ENCODE measurements at places on chromosomes 4 and X.

DNA sequence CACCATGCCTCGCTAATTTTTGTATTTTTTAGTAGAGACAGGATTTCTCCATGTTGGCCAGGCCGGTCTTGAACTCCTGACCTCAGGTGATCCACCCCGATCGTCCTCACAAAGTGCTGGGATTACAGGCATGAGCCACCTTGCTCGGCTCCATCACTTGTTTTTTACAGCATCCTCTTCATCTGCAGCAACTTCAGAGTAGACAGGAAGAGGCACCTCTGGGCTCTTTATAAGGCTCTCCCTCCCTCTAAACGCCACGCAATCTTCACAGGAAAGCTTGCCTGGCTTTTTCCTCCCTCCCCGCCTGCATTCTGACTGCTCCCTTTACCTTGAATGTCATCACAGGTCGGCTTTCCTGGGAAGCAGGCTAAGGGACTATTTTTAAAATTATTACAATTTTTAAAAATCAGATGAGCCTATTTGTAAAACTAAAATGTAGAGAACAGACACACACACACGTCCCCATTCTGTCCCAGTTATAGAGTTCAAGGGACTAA lies 111.5 kb upstream of the LDB2 start:
- no peak for DNase-seq

GRCh38 chrX:119870626-119871131 lies 854 bp downstream of the RNF113A start:
- DNase-seq, result peak; percentile 18

DNA sequence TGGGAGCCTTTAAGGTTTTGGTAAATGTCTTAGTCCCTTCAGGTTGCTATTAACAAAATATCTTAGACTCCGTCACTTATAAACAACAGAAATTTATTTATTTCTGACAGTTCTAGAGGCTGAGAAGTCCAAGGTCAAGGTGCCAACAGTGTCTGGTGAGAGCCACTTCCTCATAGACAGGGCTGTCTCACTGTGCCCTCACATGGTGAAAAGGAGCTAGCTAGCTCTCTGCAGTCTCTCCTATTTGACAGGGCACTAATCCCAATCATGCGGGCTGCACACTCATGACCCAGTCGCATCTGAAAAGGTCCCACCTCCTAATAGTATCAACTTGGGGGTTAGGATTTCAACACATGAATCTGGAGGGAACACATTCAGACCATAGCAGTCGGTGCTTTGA lies 63.4 kb upstream of the KLF3 start:
- no peak for DNase-seq

DNA sequence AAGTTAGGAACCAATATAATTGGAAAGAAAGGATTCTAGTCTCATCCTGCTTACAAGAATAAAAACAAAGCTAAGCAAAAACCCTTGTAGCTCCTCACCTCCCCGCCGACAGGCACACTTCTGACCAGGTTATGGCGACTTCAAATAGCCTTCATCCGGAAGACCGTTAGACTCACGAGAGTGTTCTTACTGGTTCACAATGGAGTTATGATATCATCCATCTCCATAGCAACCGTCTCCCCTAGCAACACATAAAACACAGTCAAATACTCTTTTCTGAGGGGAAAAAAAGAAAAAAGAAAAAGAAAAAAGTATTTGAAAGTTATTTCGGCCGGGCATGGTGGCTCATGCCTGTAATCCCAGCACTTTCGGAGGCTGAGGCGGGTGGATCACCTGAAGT lies at the start of gene IL13RA2:
Gene IL13RA2 (minus strand): TSS at position 162 of the 400 bp plus-strand sequence. CDS start 347 bp downstream, outside the sequence.
- DNase-seq, result no peak

DNA sequence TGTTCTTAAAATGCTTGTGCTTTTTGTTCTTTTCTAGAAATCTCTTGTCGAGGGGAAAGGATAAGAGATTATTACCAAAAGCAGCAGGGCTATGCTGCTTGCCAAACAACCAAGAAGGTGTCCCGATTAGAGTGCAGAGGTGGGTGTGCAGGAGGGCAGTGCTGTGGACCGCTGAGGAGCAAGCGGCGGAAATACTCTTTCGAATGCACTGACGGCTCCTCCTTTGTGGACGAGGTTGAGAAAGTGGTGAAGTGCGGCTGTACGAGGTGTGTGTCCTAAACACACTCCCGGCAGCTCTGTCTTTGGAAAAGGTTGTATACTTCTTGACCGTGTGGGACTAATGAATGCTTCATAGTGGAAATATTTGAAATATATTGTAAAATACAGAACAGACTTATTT lies 81.5 kb upstream of the PACRGL start:
- DNase-seq, result no peak

DNA sequence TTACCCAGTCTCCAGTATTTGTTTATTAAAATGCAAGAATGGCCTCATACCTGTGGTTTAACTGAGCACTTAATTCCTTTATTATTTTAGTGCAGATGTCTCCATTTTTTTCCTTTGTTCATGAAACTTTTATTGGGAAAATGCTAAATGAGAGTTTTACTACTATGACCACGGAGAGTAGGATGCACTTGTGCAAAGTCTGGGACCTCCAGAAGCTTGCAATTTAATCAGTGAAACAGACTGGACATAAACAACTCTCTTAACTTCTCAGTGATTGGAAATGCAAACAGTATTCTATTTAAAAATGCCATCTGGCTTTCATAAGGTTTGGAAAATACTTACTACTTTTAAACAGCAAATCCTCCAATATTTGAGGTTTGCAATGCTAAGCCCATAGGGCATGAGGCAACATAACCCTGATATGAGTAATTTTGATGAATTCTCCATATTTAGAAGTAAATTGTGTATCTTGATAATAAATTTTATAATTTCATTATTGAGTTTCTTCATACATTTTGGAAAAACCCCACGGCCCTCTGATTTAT lies 718.7 kb upstream of the MAGEB2 start:
- DNase-seq, result no peak

- no peak for DNase-seq
Measured at GRCh38 chrX:131843987-131844386, 179.1 kb upstream of the STK26 start.

GRCh38 chr4:92305148-92305877 lies 1.5 kb downstream of the GRID2 start:
- no peak for DNase-seq

GRCh38 chrX:24425806-24426205 lies 39.3 kb upstream of the PDK3 start:
- DNase-seq, result no peak

GRCh38 chr4:161920304-161921052 lies 243.3 kb downstream of the FSTL5 start:
- no peak for DNase-seq

DNA sequence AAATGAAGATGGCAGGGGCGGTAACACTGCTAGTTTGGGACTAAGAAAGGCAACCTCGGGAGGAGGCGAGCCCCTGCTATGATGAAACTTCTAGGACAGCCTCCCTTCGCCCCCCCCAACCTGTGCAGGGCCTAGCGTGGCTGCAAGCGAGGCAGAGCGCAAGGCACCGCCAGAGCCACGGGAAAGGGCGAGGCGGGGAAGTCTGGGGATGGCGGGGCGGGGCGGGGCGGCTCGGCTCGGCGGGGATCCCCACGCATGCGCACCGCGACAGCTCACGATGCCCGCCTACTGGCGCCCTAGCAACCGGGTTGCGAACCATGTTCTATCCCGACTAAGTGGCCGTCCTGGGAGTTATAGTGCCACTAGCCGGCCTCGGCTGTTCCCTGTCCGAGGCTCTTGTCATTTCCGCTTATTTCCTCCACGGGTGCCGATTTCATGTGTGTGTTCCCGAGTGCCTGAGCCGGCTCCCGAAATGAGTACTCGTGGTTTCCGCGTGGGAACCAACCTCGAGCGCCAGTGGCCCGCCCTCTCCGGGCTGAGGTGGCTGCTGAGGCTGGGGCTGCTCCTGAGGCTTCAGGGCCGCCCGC lies 28.7 kb upstream of the RBMX start:
- DNase-seq, result peak; percentile 65

DNA sequence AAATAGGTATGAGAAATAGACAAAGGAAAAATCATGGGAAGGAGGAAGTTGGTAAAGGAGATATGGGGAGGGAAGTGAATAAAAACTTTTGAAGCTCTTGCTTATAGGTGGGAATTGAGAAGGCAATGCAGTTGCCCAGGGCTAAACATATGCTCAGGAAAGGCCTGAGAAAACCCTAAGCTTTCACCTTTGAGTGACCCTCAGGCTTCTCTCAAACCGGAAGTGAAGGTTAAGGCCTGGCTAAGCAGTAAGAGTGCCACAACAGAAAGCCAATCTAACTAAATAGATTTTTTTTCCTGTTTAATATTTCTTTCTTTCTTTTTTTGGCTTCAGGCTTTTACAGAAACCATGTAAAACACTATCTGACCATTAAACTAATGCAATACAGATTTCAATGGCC lies 69.5 kb upstream of the GABRA3 start:
- DNase-seq, result no peak

Measured in activated gamma-delta T cell treated with Interleukin-2 at 50 U/mL for 16 hours (primary cell).